ENCODE measurements at places on chromosomes 2 and 18.

GRCh38 chr2:145860083-145860482 is 1340.2 kb upstream of the ZEB2 start:
- DNase-seq = no peak

DNA sequence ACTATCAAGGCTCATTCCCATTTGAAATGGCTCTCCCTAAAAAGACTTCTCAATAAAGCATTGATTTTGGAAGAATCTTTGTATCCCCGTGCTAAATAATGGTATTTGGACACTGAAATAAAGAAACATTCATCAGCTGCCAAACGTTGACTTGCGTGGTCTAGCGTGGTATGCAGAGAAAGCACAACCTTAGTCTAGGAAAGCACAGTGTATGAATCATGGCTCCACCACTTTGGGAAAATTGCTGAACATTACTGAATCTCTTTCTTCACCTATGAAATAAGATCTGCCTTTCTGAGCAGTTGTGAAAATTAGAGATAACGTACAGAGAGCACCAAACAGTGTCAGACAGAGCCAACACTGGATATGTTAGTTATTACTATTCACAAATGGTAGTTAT is 353.9 kb downstream of the SS18 start:
- no peak for DNase-seq

- DNase-seq = no peak
Measured at GRCh38 chr2:26639685-26640243, 1.4 kb downstream of the CIB4 start.

- no peak for DNase-seq
Measured at GRCh38 chr2:235981631-235982030, 186.6 kb downstream of the GBX2 start.

DNA sequence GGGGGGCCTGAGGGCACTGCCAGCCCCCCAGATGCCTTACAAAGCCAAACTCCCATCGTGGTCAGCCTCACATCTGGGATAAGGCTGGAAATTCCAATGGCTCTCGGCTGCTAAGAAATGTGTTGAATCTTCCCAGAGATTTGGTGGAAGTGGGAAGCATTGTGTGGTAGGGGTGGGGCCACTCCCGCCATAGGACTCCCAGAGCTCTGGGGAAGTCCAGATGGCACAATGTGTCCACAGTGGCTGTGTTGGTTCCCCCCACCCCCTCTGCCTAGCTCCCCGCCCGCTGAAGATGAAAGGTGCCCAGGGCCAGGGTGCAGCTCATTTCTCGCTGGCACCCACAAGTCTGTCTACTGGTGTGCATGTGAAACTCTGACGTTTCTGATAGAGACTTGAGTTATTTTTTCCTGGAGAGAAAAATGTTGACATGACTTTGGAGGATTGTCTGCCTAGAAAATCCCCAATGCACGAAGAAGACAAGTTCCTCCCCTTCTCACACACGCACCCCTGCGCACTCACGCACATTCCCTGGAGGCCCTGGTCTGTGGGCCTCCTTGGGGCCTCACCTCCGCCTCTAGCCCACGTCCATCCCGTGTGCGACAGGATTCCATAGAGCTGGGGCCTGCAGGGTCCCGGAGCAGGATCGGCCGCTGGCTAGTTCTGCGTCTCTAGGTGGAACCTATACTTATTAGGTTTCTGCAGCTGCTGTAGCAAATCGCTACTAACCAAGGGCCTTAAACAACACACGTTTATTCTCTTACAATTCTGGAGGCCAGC is 199.1 kb downstream of the ZFP36L2 start:
- DNase-seq = no peak

DNA sequence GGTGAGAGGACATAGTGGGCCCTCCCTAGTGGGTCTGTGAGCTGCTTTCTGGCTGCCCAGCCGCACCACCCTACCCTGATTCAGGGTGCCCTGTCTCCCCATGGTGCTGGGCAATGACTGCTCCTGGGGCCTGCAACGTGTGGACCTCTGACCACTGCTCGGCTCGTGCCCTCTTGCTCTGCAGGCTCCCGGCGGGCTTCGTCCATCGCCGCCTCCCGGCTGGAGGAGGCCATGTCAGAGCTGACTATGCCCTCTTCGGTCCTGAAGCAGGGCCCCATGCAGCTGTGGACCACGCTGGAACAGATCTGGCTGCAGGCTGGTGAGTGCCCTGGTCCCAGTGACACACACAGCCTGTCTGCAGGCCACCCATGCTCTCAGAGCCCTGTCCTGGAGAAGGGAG is 103.5 kb downstream of the STPG4 start:
- DNase-seq = no peak

DNA sequence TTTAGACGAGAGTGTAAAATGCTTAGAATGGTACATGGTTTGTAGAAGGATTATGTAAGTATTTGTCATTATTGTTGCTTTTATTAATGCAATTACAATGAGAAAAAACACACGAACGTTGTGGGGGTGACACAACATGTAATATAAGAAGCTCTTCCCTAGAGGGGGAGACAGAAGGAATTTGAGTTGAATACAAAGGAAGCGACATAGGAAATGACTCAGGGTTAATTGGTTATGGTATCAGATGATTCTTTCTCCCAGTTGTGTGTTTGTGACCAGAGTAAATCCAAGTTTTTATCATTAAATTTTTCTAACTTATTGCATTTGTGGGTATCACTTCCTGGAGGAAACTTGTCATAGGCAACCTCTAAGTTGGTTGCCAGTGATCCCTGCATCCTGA is 625.6 kb upstream of the CDH2 start:
- no peak for DNase-seq

GRCh38 chr2:108228537-108228936 is 11.2 kb upstream of the SULT1C3 start:
- no peak for DNase-seq

DNA sequence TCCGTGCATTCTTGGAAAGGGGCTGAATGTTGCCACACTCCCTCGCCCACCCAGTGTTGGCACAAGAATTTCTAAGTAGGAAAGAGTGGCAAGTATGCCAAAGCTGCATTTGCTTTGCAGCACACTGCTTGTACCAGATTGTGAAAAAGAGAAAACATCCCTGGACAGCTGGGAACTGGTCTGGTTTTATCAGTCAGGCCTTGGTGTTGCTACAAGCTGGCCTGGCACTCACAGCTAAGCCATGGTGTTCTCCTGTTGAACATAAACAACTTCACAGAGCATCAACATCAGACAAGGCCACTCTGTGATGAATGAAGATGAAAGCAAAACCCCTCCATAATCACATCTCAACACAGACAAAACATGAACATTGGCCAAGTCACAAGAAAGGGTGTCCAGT is 4.2 kb upstream of the TRABD2A start:
- DNase-seq = no peak

- no peak for DNase-seq
Measured at GRCh38 chr18:75362435-75362834, 65.1 kb downstream of the SMIM21 start.

GRCh38 chr2:221999717-222000116 is 299.1 kb downstream of the PAX3 start:
- DNase-seq = no peak

DNA sequence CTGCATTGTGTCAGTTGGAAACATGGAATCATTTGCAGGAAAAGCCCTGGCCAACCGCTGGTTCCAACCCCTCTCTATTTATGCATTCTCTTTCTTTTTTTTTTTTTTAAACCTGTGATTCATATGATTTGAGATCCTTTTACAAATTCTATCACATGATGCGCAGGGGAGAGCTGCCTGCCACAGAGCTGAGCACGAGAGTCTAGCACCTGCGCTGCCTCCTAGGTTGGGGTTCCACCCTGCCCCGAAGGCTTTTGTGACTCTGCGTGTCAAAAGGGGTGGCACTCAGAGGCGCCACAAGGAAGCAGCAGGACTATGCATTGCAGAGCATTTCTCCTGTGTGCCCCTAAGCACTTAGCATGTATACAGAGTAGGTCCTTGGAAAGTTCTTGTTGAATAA is 17.3 kb upstream of the ESPNL start:
- DNase-seq = no peak

- no peak for DNase-seq
Measured at GRCh38 chr2:59019566-59020159, 778.5 kb upstream of the FANCL start.

DNA sequence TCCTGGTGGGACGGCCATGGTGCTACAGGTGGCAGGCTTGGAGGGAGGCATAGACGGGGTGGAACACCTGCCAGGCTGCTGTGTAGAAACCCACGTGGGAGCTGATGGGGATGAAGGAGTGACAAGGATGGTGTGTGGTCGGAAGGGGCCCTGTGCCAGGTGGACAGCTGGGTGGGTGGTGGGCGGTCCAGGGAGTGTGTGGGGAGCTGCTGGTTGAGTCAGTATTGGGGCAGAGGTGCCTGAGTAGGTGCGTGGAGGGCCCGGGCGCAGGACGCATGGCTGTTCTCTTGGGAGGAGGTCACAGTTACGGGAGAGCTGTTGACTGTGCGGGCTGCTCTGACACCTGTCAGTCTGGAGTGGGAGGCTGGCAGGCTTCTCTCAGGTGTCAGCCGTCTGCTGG is 12.6 kb upstream of the D2HGDH start:
- no peak for DNase-seq
